ENCODE measurements at places on chromosomes 6 and 20. TPM values are rescaled to one million over a fixed set of nuclear protein-coding genes. Genes with fewer than 3 reads are reported as not detected.

- no peak overlapping the region for H3K4me3 ChIP-seq
- no peak overlapping the region for H3K27ac ChIP-seq
- peaks cover 11% of the 10 kb centered on the region for H3K27me3 ChIP-seq
Observed at GRCh38 chr20:59636766-59637370, 32.5 kb downstream of the PHACTR3 start.

GRCh38 chr20:35370751-35371150, 41.0 kb downstream of the UQCC1 start:
- no peak overlapping the region for H3K27ac ChIP-seq
- DNase-seq: no peak
- peaks cover 21% of the 10 kb centered on the region for H3K36me3 ChIP-seq
- H3K4me1 ChIP-seq: peaks cover 13% of the 10 kb centered on the region

GRCh38 chr6:83258517-83258916, 65.4 kb downstream of the RWDD2A start:
- H3K4me1 ChIP-seq: no peaks in the 10 kb centered on the region
- H3K27ac ChIP-seq: no peak overlapping the region
- DNase-seq: no peak
- H3K27me3 ChIP-seq: no peaks in the 10 kb centered on the region
- H3K4me3 ChIP-seq: no peak overlapping the region
- H3K36me3 ChIP-seq: no peaks in the 10 kb centered on the region

The PRKN gene
- 6.1 TPM for total RNA-seq

GRCh38 chr6:165998072-165998471, 169.6 kb downstream of the TBXT start:
- no peaks in the 10 kb centered on the region for H3K4me1 ChIP-seq
- H3K36me3 ChIP-seq: no peaks in the 10 kb centered on the region
- no peaks in the 10 kb centered on the region for H3K27me3 ChIP-seq

The GPX5 gene
- not detected for total RNA-seq

DNA sequence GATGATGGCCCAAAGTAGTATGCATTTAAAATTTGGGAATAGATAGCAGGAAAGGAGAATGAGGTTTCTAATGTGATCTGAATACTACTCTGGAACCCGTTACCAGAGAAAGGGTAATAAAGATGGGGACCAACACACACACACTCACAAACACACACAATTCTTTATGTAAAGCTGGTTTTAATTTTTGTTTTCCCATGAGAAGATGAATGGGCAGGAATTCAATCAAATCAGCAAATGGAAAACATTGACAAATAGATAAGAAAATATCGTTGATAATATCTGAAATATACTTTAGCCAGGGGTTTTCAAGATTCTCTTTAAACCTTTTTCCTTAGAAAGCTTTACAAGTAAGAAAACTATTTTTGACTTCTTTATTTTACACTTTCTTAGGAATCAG, 303.0 kb downstream of the PRL start:
- H3K4me1 ChIP-seq: peaks cover 3% of the 10 kb centered on the region
- H3K36me3 ChIP-seq: no peaks in the 10 kb centered on the region
- no peak overlapping the region for H3K4me3 ChIP-seq
- H3K27me3 ChIP-seq: no peaks in the 10 kb centered on the region
- no peak overlapping the region for H3K27ac ChIP-seq
- no peak for DNase-seq

DNA sequence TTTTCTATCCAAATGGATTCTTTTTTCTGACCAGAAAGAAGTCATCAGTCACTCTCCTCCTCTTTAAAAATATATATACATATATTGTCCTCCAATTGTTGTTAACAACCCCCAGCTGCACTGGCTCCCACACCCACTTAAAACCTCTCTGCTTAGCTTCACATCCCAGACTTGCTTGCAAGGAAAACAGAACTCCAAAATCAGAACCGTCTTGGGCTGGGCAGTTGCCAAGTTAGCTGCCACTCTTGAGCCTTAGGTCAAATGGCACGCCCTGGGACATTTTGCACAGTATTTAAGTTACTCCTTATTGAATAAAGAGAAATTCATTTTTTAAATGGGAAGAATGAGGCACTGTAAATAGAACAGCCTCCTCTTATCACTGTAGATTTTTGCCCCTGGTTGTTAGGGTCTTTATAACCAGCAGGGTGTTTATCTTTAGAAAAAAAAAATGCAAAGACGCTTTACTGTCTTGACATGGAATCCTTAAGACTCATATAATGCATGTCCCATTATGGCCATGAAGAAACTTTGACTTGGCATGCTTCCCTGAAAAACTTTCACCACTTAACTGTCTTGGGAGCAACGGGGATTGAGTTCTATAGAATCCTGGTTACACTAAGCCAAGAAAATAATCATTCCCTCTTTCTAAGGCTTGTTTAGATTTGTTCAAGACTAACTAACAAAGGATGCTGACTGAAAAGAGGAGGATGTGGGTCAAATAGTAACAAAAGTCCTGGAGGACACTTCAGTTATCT, 204.5 kb downstream of the ISM1 start:
- no peak overlapping the region for H3K4me3 ChIP-seq

DNA sequence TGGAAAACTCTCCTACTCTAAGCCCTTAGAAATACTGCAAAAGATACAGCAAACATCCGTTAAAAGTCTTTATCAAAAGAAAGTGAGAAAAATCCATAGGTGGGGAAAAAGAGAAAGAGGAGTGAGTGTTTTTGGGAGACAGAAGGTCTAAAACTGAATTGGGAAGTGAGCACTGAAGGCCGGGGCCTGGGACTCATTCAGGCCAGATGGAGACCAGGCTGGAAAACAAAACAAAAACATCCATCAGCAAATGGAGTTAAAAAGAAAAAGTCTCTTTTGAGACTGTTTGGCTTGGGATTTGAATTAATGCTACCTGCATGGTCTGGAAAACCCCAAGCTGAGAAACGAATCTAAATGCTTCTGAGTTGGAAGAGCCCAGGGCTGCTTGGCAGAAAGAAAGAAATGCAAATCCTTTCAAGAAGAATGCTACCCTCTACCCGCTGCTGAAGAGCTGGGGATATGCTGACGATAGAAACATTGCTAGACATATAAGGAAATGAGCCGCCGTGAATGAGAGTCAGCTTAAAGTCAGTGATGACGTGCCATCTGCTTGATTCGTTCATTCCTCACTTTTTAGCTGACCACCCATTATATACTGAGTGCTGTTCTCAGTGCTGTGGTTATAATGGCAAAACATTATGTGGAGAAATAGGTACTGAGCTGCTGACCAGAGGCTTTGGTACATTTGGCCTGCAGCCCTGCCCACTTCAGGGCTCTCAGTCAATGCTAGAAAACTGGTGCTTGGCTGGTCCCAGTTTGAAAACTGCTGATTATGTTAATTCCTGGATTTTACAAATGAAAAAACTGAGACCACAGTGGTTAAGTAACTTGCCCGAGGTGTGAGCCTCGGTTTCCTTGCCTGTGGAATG, 28.0 kb upstream of the TULP4 start:
- H3K27me3 ChIP-seq: no peaks in the 10 kb centered on the region
- no peak for DNase-seq
- no peak overlapping the region for H3K4me3 ChIP-seq
- peak overlapping the region; percentile 20 for H3K27ac ChIP-seq
- peaks cover 29% of the 10 kb centered on the region for H3K4me1 ChIP-seq
- H3K36me3 ChIP-seq: no peaks in the 10 kb centered on the region

The LST1 gene
- total RNA-seq: 127 TPM

GRCh38 chr20:37994512-37994911, 38.7 kb downstream of the TTI1 start:
- H3K27me3 ChIP-seq: no peaks in the 10 kb centered on the region
- H3K36me3 ChIP-seq: peaks cover 51% of the 10 kb centered on the region
- no peak overlapping the region for H3K4me3 ChIP-seq
- H3K27ac ChIP-seq: peak overlapping the region; percentile 19
- DNase-seq: peak; percentile 72

The SRSF6 gene
- 145 TPM for total RNA-seq

GRCh38 chr6:134533991-134534390, 216.1 kb upstream of the SGK1 start:
- peak overlapping the region; percentile 51 for H3K27ac ChIP-seq
- DNase-seq: no peak
- H3K4me1 ChIP-seq: peaks cover 7% of the 10 kb centered on the region
- H3K36me3 ChIP-seq: no peaks in the 10 kb centered on the region

DNA sequence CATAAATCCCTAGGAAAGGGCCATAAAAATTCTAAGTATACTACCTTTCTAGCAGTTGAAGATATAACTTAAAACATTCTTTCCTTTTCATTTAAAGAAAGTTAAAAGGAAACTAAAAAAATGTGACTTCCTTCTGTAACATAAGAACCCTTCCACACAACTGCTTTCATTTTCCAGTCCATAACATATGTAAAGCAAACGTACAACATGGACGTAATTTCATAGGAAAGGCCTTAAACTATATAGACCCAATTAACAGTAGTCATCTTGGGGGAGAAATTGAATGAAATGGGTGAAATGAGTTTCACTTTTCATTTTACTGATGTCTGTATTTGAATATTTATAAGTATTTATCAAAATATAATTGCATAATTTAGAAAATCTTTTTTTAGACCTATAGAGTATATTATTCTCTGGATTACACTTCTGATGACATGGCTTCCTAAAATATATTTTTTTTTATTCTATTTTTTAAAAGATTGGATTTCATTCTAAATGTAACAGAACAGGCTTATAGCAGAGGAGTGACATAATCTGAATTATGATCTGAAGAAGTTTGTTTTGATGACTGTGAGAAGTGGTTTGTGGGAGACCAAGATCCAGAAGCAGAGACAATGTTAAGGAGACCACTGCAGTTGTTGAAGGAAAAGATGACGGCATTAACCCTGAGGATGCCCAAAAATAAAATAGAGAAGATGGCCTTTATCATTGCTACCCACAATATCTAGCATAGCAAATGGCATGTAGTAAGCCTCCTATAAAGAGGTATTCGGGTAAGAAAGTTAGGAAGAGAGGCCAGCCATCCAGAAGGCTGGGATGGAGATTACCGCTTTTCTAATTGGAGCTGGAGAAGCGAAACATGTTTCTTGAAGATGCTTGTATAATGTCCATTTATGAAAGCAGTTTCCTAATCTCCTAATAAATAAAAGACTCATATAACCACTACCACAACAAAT, 260.4 kb downstream of the PTPRK start:
- H3K36me3 ChIP-seq: no peaks in the 10 kb centered on the region
- no peak overlapping the region for H3K27ac ChIP-seq
- no peak for DNase-seq
- peaks cover 11% of the 10 kb centered on the region for H3K4me1 ChIP-seq
- no peaks in the 10 kb centered on the region for H3K27me3 ChIP-seq
- H3K4me3 ChIP-seq: peak overlapping the region; percentile 30

- no peak for DNase-seq
- H3K27ac ChIP-seq: no peak overlapping the region
- H3K4me1 ChIP-seq: no peaks in the 10 kb centered on the region
- H3K27me3 ChIP-seq: no peaks in the 10 kb centered on the region
- H3K4me3 ChIP-seq: no peak overlapping the region
Observed at GRCh38 chr6:73085443-73085871, 139.8 kb downstream of the KHDC1L start.

The THBD gene
- total RNA-seq: 77.6 TPM

DNA sequence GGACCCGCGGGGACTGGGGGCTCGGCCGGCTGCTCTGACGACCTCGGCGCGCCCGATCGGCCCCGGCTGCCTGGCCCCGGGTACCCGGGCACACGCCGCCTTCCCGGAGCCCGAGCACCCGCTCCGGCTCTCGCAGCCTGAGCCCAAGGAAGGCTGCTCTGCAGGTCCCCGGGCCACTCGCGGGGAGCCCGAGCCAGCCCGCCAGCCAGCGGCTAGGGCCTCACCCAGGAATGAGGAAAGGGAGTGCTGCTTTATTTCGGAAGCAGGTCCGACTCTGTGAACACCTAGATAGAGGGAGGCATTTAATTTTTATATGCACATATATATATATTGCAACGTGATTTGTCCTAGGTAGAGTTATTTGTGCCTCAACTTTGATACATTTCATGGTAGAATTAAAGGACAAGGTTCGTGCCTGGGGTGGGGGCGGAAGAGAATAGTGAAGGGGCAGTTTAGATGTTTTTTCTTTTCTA, 15.5 kb downstream of the FOXA2 start:
- no peaks in the 10 kb centered on the region for H3K4me1 ChIP-seq
- H3K36me3 ChIP-seq: no peaks in the 10 kb centered on the region
- DNase-seq: peak; percentile 51
- H3K27ac ChIP-seq: peak overlapping the region; percentile 88
- peaks cover 62% of the 10 kb centered on the region for H3K27me3 ChIP-seq
- H3K4me3 ChIP-seq: peak overlapping the region; percentile 36

DNA sequence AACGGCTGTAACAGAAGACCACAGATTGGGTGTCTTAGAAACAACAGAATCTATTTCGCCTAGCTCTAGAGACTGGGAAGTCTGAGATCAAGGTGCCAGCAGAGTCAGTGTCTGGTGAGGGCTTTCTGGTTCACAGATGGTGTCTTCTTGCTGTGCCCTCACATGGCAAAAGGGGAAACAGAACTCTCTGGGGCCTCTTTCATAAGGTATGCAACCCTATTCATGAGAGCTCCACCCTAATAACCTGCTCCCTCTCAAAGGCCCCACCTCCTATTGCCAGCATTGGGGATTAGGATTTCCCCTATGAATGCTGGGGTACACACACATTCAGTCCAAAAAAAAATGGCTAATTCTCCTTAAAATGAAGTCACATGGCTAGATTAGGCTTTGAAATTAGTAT, 10.0 kb downstream of the TXNDC5 start:
- H3K36me3 ChIP-seq: peaks cover 90% of the 10 kb centered on the region
- no peak overlapping the region for H3K4me3 ChIP-seq
- DNase-seq: no peak

DNA sequence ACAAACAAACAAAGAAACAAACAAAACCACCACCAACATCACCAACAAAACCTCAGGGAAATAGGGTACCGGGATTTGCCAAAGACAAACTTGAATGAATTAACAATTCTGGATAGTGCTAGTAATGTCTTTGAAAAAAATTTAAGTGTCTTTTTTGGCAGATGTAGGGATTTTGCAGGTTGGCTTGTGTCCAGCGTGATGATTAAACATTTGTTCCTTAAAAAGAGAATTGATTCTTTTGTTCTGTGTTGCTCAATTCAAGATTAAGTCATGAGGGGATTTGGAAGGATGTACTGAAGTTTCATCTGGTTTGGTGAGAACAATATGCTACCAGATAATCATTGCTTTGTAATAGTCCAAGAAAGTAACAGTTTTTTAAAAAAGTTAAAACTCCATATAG, 125.1 kb upstream of the HS3ST5 start:
- no peak overlapping the region for H3K4me3 ChIP-seq
- no peak overlapping the region for H3K27ac ChIP-seq
- no peak for DNase-seq
- H3K36me3 ChIP-seq: no peaks in the 10 kb centered on the region
- H3K4me1 ChIP-seq: no peaks in the 10 kb centered on the region

GRCh38 chr6:37293426-37293825, 35.5 kb upstream of the TMEM217 start:
- H3K36me3 ChIP-seq: peaks cover 63% of the 10 kb centered on the region
- no peaks in the 10 kb centered on the region for H3K27me3 ChIP-seq
- H3K4me3 ChIP-seq: no peak overlapping the region
- no peak for DNase-seq
- H3K27ac ChIP-seq: no peak overlapping the region
- no peaks in the 10 kb centered on the region for H3K4me1 ChIP-seq

DNA sequence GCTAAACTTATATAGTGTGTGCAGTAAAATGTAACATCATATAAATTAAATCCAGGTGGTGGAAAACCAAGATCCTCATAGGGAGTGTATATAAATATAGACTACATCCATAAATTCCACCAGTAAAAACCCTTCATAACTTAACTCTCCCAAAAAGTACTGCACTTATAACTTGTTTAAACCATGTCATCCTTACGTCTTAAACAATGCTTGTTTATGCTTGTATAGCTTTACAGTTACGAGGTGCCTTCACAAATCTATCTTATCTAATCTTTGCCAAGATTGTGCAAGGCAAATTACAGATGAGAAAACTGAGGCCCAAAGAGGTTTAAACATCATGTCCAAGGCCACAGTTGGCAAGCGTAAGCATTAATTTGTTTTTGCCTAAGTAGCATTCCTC, 71.3 kb downstream of the BCAS1 start:
- H3K27ac ChIP-seq: no peak overlapping the region
- no peaks in the 10 kb centered on the region for H3K27me3 ChIP-seq
- H3K4me1 ChIP-seq: no peaks in the 10 kb centered on the region
- no peaks in the 10 kb centered on the region for H3K36me3 ChIP-seq
- no peak for DNase-seq
